Activated CD8-positive, alpha-beta memory T cell treated with anti-CD3 and anti-CD28 coated beads, Interleukin-2, amount 10 ng/mL, durations not matched to agents 7 days and 5 days (primary cell): ENCODE measurements at places on chromosomes 1 and 21. TPM values are rescaled to one million over a fixed set of nuclear protein-coding genes. Genes with fewer than 3 reads are reported as not detected.
A peak's percentile ranks its signal among the peaks of the same experiment; 100 is the strongest.

The SMPDL3B gene
- total RNA-seq, result 1.4 TPM

- DNase-seq, result no peak
Observed at GRCh38 chr1:186255266-186255665, 119.8 kb downstream of the TPR start.

- no peak for DNase-seq
Observed at GRCh38 chr1:192522673-192523072, 52.9 kb upstream of the RGS1 start.

The KIF26B gene
- total RNA-seq, result 0.28 TPM

DNA sequence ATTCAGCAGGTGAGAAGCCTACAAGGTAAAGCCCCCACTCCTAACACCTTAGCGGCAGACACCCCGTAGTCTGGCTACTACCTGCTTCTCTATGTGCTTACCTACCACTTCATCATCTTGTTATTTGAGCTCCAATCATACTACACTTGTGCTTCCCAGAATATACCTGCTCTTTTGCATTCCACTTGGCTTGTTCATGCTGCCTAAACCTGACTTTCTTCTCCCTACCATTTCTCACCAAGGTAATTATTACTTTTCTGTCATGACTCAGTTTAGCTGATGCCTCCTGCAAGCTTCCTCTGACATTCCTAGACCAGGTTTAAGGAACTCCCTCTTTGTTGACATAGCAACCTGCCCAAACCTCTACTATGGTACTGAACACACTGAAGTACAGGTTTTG, 495.6 kb upstream of the C1orf87 start:
- DNase-seq, result no peak

The TLCD4 gene
- not detected for total RNA-seq

The ST6GALNAC3 gene
- 0.26 TPM for total RNA-seq

- DNase-seq, result no peak
Observed at GRCh38 chr1:67126111-67126746, 8.5 kb downstream of the C1orf141 start.

- DNase-seq, result no peak
Observed at GRCh38 chr1:54013393-54014008, 4.5 kb downstream of the LDLRAD1 start.

The JAM2 gene
- total RNA-seq, result 0.26 TPM

The ZNF436 gene
- total RNA-seq, result 5.3 TPM

GRCh38 chr1:224294775-224295174, 35.2 kb downstream of the NVL start:
- DNase-seq, result no peak

GRCh38 chr1:209768354-209768774, 12.5 kb downstream of the TRAF3IP3 start:
- DNase-seq, result peak; percentile 97

DNA sequence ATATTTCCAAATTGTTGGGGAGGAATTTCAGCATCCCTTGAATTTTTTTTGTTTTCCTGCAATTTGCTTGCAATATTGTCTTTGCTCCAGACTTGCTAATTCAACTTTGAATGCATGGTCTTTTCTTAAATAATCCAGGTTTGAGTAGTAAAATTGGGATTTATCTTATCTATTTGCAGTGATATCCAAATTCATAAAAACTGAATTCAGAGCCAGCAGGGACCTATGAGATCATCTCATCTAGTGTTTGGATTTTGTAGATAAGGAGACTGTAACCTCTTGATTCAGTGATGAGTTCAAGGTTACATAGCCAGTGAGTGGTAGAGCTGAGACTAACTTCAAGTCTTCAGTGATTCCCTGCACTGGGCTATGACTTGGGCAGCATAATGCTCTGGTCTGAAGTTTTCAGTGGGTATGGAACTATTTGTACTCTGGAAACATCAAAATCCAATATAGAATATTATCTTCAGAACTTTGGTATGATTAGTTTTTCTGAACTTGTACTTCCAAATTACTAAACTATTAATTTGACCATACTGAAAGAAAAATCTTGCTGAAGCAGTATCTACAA, 109.4 kb downstream of the DISP1 start:
- no peak for DNase-seq

- DNase-seq, result no peak
Observed at GRCh38 chr1:66168948-66169671, 364.8 kb upstream of the SGIP1 start.

DNA sequence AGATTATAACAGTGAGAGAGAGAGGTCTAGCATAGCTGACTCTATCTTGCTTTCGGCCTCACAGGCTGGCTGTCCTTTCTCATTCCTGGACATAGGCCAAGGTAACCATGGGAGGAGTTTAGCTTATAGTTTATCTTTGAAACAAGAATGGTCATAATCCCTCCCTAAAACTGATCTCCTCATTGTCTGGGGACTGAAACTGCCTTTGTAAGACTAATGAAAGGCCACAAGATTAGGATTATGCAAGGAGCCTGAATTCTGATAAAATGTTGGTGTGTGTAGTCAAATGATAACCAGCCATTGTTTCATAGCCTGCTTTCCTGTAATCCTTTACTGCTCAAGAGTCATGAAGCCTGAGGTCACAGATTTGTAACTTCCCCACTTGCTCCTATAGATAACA, 131.9 kb upstream of the LYPLAL1 start:
- DNase-seq, result no peak

The OR2L3 gene
- total RNA-seq, result not detected

GRCh38 chr1:77406661-77407060, 124.8 kb downstream of the AK5 start:
- DNase-seq, result no peak

The PALMD gene
- not detected for total RNA-seq

- no peak for DNase-seq
Observed at GRCh38 chr21:45535341-45536081, 6.7 kb downstream of the SLC19A1 start.

GRCh38 chr21:42286416-42286815, 28.8 kb downstream of the TFF3 start:
- no peak for DNase-seq

The MATN1 gene
- not detected for total RNA-seq

DNA sequence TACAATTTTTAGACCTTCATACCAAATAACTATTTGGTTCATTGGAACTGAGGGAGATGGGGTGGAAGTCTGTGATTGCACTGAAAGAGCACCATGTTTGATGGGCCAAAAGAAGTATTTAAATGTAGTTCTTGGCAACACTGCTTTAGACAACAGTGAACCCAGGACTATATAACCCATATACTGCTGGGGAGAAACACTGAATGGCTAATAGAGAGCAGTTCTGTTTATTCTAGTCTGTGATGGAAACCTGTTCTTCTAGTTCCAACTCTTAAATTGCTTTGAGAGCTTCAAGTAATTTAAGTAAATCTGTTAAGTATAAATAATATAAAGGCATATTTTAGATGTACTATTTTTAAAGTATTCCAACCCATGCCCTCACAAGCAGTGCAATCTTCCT, 96.3 kb downstream of the NIBAN1 start:
- DNase-seq, result no peak

DNA sequence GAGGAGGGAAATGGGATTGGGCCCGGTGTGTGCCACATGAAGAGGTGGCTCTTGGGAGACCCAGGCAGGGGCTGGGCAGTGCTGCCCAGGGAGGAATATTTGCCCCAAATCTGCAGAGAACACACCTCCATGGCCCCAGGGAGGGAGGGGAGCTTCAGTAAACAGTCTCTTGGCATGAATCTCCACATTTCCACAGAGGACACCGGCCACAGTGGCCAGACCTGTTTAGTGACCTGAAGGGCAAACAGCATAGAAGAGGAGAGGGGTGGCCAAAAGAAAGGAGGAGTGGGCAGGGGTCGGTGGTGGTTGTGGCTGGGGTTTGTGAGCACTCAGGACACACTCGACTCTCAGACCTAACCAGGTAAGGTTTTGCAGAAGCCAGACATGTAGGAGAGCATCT, 54.0 kb upstream of the IFFO2 start:
- DNase-seq, result no peak

The LIN28A gene
- not detected for total RNA-seq

The USP16 gene
- 35.5 TPM for total RNA-seq

The MTARC2 gene
- total RNA-seq, result not detected

DNA sequence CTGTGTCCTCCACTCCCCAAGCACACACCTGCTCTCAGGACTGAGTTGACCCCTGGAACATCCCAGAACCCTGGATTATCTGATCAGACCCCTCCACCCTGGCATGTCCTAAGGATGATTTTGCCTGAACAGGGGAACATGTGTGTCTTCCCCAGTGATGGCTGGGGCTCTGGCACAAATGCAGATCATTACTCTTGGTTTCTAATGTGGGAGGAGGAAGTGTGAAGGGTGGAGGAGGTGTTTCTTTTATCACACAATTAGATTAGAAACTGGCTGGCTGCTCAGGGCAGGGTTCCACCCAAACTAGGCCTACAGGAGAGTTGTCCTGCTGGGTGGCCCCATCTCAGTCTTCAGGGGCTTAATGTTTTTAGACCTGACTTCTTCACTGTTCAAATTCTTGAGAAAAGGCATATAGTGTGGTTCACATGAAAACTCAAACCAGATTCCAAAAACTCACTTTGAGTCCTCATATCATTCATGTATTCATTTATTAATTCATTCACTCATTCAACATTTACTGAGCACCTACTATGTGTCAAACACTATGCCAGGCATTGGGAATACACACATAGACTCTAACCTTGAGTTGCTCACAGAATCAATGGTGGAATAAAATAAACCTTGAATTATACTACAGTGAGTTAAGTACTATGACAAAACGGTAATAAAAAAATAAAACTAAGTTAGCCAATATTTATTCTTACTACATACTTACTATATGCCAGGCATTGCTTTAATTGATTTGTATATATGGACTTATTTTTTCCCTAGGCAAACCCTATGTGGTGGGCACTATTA, 221.8 kb upstream of the JUN start:
- peak; percentile 38 for DNase-seq

- DNase-seq, result no peak
Observed at GRCh38 chr1:186983327-186983726, 154.6 kb downstream of the PLA2G4A start.

- DNase-seq, result no peak
Observed at GRCh38 chr1:18861082-18861481, 1.6 kb upstream of the TAS1R2 start.

The NES gene
- not detected for total RNA-seq

GRCh38 chr1:230265200-230266115, 160.7 kb downstream of the PGBD5 start:
- no peak for DNase-seq

DNA sequence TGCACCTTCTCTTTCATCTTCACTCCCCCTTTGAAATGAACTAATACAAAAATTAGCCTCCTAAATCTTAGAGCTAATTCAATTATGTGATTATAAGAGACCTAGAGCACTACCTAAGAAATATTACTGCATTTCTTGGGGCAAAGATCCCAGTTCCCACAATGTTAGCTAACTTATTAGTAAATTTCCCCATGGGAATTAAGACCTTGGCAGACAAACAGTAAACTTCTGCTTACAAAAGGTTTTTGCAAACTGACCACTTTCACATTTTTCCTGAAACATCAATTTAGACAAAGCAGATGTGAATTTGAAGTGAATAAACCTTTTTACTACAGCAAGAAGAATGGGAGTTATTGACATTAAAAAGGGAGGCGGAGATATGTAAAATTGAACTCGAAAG, 34.6 kb upstream of the LHX8 start:
- DNase-seq, result no peak

The PKP1 gene
- total RNA-seq, result not detected

DNA sequence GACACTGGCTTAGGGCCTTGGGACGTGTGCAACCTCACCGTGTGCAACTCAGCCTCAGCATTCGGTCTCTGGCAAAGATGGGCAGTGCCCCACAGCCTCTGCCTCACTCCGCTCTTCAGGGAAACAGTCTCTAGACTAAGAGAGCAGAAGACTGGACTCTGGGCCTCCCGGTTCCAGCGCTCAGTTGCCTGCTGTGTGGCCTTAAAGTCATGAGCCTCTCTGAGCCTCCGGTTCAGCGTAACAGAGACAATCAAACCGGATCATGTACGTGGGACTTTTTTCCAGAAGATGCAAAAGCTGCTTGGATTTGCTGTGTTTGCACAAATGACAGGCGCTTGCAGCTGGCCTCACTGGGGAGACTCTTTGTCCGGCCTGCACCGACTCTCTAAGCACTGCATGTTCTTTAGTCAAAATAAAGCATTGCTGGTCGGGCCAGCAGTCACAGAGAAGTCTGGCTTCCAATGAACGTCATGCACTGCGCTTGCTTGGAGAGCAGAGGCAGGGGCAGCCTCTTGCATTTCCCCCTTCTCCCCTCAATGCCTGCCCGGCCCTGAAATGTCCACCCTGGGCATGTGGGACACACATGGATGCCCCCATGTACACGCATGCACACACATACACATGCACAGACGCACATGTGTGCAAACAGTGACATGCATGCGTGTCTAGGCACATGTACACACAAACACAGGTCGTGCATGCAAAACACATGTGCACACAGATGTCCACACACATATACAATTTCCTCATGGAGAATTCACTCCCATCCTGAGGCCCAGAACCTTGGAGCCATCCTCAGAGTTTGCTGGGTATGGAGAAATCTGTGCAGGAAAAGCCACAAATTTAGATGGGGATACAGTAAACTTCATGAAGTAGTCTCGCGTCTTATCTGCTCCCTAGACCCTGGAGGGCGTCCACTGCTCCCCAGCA, 152.4 kb downstream of the PRDM16 start:
- no peak for DNase-seq
